ENCODE measurements at places on chromosomes 12 and 14.

GRCh38 chr12:113850309-113851056 lies 115.6 kb downstream of the RBM19 start:
- no peak for DNase-seq

- no peak for DNase-seq
Measured at GRCh38 chr12:6338955-6339354, 2.9 kb downstream of the TNFRSF1A start.

- no peak for DNase-seq
Measured at GRCh38 chr14:49926803-49927202, 33.9 kb downstream of the ARF6 start.

DNA sequence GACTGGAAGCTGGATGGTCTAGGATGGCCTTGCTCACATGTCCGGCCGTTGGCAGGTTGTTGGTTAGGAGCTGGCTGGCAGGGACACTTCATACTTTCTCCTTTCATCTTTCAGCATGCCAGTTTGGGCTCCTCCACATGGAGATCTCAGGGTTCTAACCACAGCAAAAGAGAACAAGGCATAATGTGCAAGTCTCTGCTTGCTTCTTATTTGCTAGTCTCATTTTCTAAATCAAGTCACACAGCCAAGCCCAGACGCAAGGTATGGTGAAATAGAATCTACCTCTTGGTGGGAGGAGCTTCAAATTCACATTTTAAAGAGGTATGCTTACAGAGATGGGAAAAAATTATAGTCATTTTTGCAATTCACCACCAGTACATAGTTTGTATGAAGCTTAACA lies 69.1 kb upstream of the NAP1L1 start:
- no peak for DNase-seq

DNA sequence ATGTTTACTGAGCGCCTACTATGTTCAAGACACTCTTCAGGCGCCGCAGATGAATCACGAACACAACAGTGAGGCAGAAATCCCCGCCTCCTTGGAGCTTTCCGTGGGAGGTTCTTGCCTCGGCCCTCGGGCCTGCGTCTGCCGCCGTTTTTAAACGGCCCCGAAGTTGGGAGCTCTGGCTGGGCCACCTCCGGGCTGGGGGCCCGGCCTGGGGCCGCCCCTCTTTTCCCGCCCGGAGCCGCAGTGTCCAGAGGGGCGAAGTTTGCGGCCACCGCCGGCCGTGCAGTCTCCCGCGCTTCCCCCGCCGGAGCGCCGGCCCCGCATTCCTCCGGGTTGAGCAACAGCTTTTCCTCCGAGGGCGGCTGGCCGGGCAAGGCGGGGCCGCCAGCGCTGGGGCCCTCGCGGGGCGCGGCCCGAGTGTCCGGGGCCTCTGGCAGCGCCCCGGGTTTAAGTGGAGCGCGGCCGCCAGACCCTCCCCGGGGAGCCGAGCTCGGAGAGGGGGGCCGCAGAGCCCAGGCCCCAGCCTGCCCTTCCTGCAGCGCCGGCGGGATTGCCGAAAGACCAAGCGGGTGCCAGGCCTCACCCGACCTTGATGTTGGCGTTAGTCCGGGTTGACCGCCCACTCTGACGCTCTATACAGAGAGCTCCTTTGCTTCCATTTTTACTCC lies 18.7 kb upstream of the CTDSP2 start:
- DNase-seq, result peak; percentile 48

- DNase-seq, result no peak
Measured at GRCh38 chr12:110575326-110575725, 7.8 kb downstream of the PPTC7 start.

- no peak for DNase-seq
Measured at GRCh38 chr14:103123634-103124500, 606 bp downstream of the TNFAIP2 start.

DNA sequence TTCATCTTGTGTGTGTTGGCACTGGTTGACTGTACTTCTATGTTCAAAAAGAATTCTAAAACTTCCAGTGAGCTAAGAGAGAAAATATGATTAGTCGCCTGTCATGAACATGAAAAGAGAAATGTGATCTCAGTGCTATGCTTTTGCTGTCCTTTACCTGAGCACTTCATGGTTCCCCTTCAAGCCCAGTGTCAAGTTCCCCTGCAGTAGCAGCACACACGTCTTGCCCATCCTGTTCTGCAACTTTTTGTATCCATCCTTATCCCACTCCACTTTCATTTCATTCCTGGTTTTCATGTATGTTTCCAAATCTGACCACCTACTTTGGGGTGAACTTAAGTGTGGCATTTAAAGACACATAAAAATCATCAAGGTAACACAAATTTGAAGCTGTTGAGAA lies 848.0 kb upstream of the USP15 start:
- DNase-seq, result no peak

All from D341Med (cell line).